ENCODE measurements at places on chromosomes 4 and X.

DNA sequence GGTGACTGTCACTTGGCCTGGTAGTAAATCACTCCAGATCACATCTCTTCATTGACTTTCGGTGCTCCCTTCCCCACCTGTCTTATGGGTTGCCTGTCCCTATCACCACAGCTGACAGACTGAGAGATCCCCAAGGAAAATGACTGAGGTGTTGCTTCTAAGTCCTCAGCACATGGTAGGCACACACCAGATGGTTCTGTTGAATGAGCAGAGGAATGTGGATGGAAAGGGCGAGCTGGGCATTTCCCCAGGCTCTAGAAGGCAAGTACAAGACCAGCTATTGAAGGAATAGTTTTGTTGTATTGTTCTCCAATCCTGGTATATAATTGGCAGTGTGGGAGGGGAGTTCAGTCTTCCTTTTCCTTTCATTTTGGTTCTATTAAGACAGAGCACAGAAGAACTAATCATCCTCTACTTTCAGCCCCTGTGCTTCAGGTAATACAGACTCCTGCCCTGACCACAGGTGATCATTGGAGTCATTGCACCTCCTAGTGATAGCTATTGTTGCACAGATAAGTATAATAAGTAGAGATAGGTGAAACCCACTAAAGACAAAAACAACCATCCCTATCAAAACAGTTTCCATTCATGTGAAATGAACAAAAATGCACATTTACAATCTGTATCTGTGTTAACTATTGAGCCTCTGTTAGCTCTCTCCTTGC lies 158.6 kb downstream of the TRAM1L1 start:
- no peak for DNase-seq

DNA sequence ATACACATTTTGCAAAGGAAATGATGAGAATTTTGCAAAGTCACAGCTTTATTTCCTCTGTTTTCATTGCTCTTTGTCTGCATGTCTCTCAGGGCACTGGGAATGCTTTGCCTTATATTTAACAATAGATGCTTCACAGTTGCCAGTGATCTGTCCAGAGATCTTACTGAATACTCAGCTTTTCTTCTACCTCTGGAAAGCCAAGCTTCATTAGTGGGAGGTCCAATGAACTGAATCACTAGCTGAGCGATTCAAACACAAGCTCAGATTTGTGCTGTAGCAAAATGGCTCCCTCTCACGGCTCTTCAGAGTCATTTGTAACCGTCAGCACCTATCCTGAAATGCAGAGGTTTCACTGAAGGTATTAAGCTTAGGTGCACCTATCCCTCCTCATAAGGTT lies 138.9 kb downstream of the DCLK2 start:
- DNase-seq: peak; percentile 79

GRCh38 chr4:101022151-101023024 lies 324.9 kb downstream of the PPP3CA start:
- DNase-seq: no peak

DNA sequence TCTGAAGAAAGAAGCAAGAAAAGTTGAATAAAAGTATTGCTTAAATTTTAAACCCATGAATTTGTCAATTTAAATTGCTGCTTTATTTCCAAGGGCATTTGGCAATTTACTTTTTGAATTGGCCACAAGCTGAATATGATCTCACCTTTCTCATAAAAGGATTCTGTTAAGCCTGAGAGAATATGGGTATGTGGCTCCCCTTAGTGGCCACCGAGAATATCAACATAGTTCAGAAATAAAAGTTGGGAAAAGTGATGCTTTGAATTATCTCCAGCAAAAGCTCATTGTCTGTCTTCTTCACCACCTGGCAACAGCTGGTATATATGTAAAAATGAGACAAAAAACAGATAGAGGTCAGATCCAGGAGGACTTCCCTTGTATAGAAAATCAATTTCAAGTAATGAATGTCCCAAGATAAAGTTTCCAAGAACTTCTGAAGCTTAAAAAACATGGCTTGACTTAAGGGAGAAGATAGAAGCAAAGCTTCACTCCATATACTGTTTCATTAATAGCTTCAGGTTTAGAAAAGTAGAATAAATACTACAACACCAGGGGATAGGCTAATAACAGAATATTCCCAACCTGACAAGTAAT lies 290.7 kb upstream of the FAM241A start:
- peak; percentile 57 for DNase-seq

DNA sequence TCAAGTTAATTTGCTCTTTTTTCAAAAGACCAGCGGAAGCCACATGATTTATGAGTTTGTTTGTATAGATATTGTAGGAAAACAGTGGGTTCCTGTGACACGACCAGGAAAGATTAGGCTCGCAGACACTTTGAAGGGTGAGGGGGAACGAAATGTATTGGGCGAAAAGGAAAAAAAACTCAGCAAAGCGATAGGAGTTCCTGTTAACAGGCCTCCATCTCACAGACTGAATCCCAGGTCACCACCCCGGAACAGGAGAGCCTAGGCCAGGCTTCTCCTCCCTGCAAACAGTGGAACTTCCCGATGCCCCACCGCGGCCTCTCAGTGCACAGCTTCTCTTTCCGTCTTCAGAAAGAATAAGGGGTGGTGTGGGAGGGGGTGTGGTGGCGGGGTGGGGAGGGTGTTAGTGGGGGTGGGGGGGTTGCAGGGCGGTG lies 181.8 kb upstream of the GPRIN3 start:
- DNase-seq: no peak

DNA sequence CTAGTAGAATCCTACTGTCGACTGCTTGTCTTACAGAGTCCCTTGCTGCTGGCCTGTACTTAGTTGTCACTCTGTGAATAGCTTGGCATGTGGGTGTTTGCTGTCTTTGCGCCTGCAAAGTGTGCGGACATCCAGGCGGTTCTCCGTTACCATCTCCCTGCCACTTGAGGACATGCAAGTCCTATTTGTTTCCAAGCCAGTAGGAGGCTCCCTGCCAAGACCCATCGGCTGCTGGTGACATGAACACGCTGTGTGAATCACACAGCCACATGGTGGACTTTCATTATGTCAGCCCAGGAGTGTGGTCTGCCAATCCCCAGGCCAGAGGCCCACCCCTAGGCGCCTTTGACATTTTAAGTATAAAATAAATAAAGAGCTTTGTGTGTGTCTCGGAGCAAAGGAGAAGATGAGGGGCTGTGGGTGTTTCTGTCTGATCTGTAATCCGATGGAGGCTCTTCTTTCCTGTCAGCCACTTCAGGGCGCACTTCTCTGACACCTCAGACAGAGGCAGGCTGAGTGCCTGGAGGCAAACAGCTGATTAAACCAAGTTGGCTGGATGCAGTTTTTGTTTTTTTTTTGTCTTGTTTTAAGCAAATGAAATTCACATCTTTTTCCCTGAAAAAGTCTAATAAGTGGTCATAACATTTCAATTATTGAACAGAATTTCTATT lies 51.5 kb downstream of the ALPK1 start:
- peak; percentile 43 for DNase-seq

DNA sequence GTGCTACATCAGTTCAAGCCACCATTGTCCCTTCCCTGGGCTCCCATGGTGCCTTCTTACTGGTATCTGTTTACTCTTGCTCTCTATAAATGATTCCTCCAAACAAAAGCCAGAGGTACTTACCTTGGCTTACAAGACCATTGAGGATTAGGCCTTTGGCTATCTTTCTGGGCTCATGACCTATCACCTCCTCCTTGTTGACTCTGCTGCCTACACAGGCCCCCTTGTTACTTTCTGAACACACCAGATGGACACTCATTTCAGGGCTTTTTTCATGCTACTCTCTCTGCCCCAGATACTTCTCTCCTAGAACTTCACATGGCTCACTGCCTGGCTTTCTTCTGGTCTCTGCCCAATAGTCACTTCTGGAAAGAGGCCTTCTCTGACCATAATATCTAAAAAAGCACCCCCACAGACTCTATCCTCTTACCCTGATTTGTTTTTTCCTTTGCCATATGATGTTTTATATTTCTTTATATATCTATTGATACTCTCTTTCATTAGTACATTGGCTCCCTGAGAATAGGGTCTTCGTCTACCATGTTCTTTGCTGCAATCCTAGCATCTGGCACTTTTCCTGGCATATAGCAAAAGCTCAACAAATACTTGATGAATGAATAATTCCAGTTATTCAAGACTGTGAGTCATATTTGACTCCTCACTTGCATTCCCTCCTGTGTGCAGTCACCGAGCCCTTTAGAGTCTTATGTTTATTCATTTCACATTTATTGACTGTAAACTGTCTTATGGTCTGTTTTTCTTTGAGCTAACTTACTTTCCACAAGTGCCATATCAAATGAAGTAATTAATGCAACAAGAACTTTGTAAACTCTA lies 27.1 kb upstream of the TAPT1 start:
- DNase-seq: no peak

GRCh38 chr4:48787056-48787455 lies 7.0 kb upstream of the FRYL start:
- DNase-seq: no peak

DNA sequence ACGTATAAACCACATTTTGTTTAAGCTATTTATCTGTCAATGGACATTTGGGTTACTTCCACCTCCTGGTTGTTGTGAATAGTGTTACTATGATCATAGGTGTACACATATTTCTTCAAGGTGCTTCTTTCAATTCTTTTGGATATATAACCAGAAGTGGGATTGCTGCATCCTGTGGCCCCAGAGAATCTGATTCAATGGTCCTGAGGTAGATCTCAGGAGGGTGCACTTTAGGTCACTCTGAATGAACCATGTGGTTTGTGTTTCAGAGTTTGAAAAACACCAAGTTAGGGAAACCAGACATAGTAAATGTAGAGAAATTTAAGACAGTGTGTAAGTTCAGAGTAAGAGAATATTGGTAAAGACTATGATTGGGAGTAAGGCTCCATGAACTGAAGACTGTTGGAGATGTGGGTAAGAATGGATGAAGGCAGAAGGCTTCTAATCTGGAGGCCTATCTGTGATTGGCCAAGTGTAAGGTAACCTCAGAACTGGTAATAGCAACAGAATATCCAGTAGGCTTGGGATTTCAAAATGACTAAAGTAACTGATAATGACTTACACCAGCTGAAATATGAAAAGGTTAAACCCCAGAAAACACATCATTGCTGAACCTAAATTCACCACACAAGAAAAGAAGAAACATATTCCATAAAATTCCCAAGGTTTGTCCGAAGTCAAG lies 236.9 kb downstream of the CAMK2D start:
- DNase-seq: no peak
